GM18507 (cell line): ENCODE measurements at places on chromosomes 16 and 17.

DNA sequence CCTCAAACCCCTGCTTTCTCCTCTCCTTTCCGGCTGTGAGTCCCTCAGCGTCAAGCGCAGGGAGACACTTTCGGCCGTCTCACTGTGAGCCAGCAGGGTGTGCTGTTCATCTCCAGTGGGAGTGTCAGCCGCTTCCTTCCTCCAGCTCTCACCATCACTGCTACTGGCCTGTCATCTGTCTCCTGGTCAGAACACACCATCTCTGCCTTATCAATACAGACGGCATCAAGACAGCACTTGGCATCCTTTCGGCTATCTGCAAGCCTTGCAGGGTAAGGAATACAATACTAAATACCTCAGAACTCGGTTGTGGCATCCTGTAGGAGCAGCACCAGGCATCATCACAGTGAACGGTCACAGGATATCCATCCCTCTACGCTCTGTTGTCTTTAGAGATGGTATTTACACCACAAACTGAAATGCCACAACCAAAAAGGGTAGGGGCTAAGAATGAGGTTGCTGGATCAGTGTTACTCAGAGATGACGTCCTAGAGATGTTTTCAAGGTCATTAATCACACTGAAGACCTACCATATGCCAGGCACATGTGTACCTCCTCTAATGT is 20.7 kb upstream of the CMTM4 start:
- DNase-seq, result no peak

- no peak for DNase-seq
These were observed 5.5 kb downstream of the SLC13A2 start for GRCh38 chr17:28478712-28479615.

DNA sequence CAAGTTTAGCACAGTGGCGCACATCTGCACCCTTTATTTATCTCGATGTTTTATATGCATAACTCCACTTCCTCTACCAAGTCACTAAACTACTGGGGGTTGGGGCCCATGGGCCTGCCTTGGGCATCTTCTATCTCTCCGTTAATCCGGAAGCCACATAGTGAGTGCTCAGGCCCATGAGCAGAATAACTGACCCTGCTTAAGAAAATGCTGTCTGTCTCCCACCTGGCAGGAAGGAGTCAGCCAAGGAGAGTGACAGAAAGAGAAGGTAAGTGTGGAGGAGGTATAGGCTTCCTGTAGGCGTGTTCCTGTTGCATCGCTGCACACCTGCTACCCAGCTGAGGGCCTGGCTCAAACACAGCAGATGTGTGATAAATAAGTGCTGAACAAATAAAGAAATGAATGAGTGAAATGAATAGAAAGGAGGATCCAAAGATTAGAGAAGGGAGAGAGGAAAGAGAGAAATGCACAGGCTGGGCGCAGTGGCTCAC is 320.1 kb downstream of the SLC39A11 start:
- no peak for DNase-seq

DNA sequence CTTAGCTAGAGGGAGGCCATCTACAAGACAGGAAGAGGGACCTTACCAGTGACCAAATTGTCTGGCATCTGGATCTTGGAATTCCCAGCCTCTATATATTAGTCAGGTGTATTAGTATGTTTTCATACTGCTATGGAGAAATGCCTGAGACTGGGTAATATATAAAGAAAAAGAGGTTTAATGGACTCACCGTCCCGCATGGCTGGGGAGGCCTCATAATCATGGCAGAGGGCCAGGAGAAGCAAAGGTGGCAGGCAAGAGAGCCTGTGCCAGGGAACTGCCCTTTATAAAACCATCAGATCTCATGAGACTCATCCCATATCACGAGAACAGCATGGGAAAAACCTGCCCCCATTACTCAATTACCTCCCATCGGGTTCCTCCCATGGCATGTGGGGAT is 500.2 kb downstream of the SHISA9 start:
- DNase-seq, result no peak

- DNase-seq, result no peak
These were observed 16.2 kb downstream of the GPRC5B start for GRCh38 chr16:19868421-19868820.

DNA sequence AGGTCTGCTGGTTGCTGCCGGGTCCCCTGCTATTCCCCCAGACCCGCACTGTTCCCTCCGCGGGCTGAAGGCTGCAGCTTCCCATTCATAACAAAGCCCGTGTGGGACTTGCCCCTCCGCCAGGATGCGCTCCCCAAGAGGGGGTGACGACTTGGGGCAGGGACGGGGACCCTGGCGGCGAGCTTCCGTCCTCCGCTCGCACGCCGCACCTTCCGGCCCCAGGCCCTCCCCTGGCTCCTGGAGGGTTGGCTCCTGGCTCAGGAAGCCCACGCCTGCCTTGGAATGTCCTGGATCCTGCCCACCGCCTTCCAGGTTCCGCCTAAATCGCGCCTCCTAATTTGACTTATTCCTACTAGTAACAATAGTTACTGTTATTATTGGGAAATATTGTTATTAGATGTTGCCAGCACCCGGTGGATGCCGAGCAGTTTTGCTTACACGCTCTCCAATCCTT is 1.1 kb upstream of the TFAP4 start:
- no peak for DNase-seq

DNA sequence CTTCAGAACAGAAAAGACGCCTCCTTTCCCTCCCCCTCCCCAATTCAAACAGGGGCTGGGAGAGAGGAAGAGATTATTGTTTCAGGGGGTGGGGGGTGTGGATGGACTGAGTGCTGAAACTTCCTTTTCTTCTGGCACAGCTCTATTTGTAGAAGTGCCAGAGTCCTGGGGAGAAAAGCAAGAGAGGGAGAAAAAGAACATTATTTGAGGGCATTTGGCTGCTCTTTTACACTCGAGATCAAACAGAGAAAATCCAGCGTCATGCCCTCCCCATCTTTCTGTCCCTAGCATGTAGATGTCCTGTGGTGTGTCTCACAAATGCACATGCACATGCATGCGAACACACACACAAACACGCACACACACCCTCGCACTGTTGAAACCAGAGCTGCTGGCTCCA is 13.0 kb downstream of the ARL4D start:
- DNase-seq, result no peak

GRCh38 chr16:82695806-82696205 is 69.0 kb downstream of the CDH13 start:
- no peak for DNase-seq

- no peak for DNase-seq
These were observed 11.6 kb downstream of the NATD1 start for GRCh38 chr17:21241564-21241963.

GRCh38 chr17:1083451-1084187 is 86.7 kb downstream of the TIMM22 start:
- DNase-seq, result no peak

- no peak for DNase-seq
These were observed 6.0 kb upstream of the ARL5C start for GRCh38 chr17:39171933-39172332.
